NCI-H446 treated with DMSO at 0.1 percent for 48 hours (cell line): ENCODE measurements at places on chromosomes 6 and 20.
A peak's percentile ranks its signal among the peaks of the same experiment; 100 is the strongest.

DNA sequence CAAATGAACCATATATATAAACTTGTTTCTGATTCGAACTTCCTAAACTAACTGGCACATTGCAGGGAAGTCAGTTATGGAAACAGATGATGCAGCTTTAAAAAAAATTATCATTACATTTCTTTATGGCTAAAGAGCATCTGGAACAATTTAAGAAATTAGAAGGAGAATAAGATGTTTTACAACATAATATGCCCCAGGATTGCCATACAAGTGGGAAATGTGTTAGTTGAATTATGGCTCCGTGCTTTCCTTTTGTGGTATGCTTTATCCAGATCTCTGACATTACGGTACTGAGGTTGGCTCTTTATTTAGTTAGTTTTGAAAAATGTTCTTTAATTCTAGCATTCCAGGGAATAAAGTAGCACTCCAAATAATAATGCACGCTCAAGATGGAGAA is 343.0 kb upstream of the ZFP64 start:
- DNase-seq: no peak

- DNase-seq: no peak
Measured at GRCh38 chr6:36933519-36933918, 21.0 kb upstream of the PI16 start.

DNA sequence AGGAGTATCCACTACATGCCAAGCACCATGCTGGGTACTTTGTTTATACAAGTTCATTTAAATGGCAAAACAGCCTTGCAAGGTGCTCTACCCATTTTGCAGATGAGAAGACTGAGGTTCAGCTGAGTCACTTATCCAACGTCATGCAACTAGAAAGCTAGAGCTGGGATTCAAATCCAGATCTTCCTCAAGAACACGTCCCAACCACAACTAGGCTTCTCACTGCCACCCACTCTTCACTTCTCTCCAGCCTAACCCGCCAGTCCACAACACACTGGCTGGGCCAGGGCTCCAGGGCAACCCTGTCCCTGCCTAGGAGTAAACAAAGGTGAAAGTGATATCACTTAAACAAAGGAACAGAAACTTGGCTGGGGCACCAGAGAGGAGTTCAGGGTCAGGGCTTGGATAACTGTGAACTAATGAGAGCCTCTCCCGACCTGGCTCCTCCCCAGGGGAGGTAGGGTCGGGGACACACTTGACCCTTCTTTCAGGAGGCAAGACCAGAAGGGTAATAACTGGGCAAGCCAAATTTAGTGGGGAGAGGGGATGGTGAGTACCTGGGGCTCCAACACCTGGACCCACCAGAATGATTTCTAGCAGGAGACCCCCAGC is 7.9 kb downstream of the SDC4 start:
- DNase-seq: no peak

- no peak for DNase-seq
Measured at GRCh38 chr20:45409521-45410272, 1.6 kb downstream of the DBNDD2 start.

DNA sequence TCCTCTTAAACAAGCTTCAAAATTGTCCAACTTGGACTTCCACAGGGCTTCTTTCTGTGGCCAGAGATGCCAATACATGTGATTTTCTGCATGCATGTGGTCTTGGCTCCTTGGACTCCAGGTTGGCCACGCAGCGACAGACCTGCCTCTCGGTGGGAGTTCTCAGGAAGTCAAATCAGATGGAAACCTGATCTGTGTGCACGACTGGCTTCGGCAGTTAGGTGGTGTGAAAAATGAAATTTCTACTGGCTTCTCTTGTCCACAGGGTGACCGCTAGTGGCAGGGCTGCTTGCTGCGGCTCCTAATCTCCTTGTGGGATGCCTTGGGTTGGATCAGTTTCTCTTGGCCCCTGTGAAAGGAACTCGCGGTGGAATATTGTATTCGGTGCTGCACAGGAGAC is 57.3 kb downstream of the PHACTR3 start:
- DNase-seq: no peak

DNA sequence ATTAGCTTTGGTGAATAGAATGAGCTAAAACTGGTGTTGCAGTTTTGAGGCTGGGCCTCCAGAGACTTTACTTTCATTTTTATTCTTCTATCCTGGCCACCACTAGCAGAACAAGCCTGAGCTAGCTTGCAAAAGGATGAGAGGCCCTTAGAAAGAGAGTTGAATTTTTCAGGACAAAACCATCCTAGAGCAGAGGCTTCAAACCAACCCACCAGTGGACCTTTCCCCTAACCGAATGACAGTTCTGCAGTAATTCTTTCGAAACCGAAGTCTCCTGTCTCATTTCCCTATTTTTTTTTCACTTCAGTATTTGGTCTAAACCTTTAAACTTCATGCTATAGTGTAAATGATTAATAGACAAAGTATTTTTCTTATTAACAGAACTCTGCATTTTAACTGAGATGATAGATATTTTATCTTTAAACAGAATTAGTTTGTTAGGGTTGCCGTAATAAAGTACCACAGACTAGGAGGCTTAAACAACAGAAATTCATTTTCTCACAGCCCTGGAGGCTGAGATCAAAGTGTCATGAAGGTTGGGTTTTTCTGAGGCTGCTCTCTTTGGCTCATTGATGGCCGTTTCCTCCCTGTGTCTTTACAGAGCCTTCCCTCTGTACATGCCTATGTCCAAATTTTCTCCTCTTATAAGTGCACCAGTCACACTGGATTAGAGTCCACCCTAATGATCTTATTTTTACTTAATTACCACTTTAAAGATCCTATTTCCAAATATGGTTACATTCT is 80.6 kb upstream of the PAK5 start:
- DNase-seq: no peak

GRCh38 chr6:131831392-131831791 is 23.6 kb downstream of the ENPP1 start:
- no peak for DNase-seq

DNA sequence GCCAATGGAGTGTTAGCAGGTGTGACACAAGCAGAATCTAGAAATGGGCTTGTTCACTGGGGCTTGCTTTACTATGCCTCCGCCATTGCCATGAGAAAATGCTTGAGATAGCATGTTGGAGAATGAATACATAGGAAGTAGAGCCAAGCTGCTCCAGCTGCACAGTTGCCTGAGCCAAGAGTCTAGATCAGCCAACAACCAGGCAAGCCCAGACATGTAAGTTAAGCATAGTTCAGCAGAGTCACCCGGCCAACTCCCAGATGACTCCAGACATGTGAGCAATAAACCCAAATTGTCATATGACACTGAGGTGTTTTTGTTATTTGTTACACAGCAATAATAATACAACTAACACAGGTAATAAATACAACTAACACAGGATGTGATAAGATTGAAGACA is 167.9 kb downstream of the HAO1 start:
- DNase-seq: peak; percentile 92

GRCh38 chr6:17886891-17887290 is 100.5 kb downstream of the KIF13A start:
- DNase-seq: peak; percentile 92

DNA sequence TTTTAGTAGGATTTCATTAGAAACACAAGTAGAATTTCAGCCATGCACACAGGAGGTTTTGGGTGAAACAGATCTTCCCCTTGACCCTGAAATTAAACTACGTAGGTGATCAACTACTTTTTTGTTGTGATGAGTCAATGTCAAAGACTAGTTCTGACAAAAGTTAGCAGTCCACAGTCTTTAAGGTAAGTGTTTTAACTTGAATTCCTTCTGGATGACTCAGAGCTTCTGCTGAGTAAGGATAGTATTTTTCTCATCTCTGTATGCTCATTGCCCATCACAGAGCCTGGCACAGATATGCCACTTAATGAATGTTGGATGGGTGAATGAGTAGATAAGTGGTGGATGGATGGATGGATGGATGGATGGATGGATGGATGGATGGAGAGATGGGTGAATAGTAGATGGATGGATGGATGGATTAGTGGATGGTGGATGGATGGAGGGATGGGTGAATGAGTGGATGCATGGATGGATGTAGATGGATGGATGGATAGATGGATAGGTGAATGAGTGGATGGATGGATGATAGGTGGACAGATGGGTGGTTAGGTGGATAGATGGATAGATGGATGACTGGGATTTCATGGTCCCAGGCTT is 165.3 kb downstream of the ZMYND8 start:
- DNase-seq: no peak
